Fibroblast of skin of back (primary cell): ENCODE measurements at places on chromosomes 1 and 21.

DNA sequence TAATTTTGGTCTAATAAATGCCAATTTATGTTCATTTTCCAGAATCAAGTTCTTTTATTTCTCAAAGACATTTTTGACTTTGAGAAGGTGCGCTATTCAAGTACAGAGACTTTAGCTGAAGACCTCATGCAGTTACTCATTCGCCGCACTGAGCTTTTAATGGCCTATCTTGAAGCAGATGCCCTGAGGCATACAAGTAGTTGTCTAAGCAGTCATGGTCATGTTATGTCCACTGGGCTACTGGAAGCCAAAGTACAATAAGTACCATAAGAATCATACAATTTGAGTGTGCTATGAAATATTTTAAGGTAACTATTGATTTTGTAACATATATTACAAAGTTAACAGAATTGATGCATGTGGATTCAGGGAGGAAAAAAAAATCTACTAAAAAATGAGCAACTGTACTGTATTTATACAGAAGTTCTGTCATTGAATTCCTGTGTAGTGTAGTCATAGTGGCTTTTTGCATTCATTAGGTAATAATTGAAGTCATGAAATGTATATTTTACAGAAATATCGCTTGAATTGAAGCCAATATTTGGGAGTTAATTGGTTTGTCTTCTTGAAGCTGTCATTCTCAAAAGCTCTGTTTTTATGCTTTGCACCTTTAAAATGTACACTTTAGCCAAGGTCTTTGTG is 13.5 kb upstream of the NEXN start:
- peak; percentile 67 for DNase-seq

DNA sequence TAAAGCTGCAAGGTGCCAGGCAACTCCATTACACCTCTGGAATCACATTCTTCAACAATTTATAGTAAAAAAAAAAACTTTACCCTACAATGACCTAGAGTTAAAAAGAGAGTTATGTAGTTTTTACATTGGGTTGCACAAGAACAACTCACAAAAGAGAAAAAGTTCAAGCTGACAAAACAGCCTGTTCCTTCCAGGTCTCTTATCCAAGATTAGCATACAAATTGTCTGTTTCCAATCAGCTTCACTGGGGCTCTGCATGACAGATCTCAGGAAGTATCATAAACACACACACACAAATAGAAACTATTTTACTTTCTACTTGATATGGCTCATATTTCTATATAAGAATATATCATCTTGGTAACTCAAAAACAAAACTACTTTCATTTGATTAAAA is 154.6 kb downstream of the PCNX2 start:
- DNase-seq = no peak

GRCh38 chr1:206797534-206798383 is 25.5 kb upstream of the IL10 start:
- no peak for DNase-seq

DNA sequence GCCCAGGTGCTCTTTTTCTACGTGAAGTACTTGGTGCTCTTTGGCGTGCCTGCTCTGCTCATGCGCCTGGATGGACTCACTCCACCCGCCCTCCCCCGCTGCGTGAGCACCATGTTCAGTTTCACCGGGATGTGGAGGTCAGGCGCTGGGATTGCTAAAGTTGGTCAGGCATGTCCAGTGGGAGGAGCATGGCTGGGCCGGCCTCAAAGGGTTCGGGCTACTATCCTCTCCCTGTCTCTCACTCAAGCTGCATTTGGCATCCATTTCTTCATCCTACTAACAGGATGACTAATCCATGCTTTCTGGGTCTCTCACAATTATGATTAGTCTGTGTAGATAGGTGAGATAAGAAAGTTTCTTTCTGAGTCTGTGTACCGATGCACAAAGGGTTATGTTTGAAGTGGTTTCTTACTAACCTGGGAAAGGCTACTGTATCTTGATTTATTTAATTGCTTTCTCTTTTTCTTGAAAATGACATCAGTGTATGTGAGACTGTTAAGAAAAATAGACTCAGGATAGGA is 135.9 kb downstream of the HHAT start:
- DNase-seq = no peak
